ENCODE measurements at places on chromosomes 4 and X.

DNA sequence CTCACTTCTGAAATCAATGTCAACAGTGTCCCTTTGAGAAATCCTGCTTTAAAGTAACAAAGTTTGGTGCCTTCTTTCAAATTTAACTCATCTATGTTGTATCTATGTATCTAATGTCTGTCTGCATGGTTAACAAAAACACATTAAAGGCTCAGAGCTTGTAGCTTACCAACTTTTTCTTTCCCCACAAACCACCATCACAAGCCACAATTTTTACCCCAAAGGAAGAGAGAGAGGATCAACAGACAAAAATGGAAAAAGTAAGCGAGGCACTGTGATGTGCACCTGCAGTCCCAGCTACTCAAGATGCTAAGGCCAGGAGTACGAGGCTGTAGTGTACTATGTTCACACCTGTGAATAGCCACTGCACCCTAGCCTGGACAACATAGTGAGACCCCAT, 17.2 kb downstream of the ATRX start:
- DNase-seq = no peak

- no peak for DNase-seq
These were observed 33.0 kb downstream of the HDX start for GRCh38 chrX:84469226-84469625.

- no peak for DNase-seq
These were observed 15.2 kb upstream of the SCOC start for GRCh38 chr4:140358281-140358680.

GRCh38 chr4:90757534-90758060, 630.4 kb downstream of the CCSER1 start:
- DNase-seq = no peak

DNA sequence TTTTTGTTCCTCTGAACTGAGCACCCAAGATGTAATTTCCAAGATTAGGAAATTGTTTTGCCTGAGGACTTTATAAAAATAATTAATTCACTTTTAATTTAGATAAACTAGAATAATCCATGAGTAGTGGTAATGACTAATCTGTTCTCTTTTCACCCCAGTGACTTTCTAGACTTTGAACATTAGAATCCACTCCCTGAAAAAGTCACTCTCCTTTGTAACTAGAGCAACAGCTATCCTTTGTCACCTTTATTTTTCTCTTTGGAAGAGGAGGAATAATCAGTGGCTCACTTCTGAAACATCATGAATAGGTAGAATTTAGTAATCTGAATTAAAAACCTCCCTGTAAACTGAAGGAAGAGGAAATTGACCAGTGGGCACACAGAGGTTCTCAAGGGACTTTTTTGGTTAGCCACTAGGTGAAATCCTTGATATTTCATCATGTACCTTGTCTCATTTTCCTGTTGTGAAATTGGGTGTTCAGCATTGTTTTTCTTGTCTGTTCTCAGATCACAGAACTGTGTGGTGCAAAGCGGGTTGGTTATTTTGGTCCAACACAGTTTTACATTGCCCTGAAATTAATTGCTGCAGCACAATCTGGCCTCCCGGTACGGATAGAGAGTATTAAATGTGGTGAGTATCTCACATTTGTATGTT, 59.4 kb downstream of the REPS2 start:
- DNase-seq = peak; percentile 23

- DNase-seq = peak; percentile 92
These were observed 68.3 kb upstream of the PGM2 start for GRCh38 chr4:37758226-37758625.

- no peak for DNase-seq
These were observed 132.7 kb downstream of the ARHGAP10 start for GRCh38 chr4:147864607-147865006.

DNA sequence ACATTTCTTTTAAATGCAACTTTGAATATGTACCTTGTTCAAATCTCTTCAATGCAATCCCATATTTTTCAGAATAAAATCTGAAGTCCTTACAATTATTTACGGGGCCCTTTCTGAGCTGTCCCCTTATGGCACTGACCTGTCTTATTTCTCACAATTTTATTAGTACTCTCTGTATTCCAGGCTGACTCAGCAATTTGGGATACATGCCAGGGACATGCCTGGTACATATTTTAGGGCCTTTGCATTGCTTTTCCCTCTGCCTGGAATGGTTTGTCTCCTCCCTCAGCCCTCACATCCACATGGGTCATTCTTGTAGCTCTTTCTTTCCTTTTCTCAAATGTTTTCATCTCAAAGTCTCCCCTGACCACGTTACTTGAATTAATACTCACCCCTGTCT, 172.2 kb upstream of the TECRL start:
- DNase-seq = no peak

DNA sequence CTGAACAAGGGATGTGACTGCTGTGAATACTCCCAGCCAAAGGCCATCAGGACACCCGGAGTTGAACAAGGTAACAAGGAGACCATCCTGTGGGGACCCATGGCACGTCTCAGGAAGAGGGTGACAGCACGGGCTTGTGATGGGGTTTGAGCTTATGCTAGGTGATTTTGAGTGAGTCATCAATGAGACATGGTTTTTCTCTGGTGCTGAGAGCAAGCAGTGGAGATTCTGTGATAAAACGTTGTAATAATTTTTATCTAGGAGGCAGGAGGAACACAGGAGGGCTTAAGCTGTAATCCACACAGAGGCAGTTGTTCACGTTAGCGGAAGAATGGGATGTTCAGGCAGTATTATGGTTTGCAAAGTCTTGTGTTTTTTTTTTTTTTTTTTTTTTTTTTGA, 36.0 kb downstream of the TRIML1 start:
- DNase-seq = no peak

GRCh38 chr4:33881176-33881575, 2363.1 kb downstream of the ARAP2 start:
- DNase-seq = no peak

DNA sequence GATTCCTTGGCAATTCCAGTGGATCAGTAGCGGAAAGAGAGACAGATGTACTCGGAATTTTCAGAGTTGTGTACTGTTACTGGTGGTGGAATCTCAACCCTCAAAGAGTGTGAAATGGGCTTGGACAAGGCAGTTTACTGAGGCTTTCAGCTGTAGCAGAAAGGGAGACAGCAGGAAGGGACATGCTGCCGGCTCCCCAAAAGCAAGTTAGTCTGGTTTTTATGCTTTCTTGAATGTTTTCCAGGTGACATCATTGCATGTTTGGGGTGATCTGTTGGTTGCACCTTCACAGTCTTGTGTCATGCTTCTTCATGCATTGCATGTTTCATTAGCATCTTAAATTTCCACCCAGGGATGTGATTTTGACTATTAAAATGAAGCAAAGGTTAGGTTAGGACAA, 1282.2 kb downstream of the ADGRL3 start:
- DNase-seq = no peak

GRCh38 chr4:36046026-36046425, 198.3 kb downstream of the ARAP2 start:
- no peak for DNase-seq

DNA sequence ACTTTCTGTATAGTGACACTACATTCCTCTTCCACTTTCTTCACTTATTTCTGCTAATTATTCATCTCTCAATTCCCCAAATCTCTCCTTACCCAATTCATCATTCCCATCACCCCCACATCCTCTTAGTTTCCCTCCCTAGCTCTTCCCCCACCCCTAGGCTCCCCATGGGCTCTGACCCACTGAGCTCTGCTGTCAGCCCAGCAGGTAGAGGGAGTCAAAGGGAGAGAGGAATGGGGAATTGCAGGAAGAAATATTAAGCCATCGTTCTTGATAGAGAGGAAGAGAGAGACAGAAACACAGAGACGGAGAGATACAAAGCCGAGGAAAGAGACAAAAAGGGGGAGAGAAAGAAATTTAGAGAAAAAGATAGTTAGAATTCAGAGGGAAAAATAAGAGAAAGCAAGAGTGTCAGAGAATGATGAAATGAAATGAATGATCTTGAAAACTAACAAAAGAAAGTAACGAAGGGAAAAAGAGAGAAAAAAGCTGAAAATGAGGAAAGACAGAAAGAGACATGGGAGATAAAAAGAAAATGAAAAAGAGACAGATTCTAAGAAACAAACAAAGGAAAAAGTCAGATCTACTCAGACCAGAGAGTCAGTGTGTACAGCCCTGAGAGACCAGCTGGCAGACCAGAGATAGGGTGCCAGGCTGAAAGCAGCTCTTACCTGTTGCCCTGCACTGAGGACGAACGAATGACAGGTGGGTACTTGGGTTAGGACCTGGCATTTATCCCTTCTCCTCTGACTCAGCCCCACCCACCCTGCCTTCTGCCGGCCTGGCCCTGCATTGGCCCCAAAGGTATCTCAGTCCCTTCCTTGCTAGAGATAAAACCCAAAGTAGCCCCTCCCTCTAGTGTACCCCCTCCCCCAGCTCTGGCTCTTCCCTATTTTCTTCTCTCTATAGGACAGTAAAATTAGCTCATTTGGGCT, at the start of gene ALAS2:
Gene ALAS2, minus strand, starts transcription at position 707 of the 935 bp plus-strand sequence. CDS start 4,977 bp downstream, outside the sequence.
- DNase-seq = no peak

GRCh38 chrX:133923113-133923512, 62.3 kb downstream of the GPC3 start:
- DNase-seq = no peak

DNA sequence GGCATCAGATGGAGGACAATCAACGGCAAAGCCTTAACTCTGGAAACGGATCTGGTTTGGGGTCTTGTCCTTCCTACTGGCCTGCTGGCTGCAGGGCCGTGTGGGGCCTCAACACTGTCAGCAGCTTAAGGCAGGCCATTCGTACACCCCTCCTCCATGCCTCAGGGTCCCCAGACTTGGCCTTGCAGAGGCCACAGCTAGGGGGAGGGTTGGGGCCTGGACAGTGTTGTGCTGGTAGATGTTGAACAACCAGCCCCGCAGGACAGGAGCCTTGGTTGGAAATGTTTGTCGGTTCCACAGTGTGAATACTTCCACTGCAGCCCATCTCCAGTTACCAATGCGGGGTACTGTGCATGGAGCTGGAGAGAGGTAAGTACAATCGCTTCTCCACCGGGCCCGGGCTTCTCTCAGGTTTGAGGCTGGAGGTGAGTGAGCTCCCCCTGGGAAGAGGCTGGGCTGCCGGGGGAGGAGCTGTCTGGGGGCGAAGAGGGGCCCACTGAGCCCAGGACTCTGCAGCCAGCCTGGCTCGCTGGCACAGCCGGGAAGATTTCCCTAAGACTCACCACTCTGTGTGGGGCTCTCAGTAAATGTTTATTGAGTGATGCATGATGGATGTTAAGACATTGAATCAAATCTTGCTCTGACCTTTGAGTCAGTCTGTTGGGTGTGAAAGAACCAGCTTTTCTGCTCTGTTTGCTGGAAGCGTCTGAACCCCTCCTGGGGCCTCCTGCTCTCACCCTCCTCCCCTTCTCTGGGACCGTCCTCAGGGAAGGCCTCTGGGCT, 19.7 kb upstream of the GPR78 start:
- no peak for DNase-seq

Data from MV-4-11 (cell line).